Stimulated activated CD4-positive, alpha-beta T cell treated with anti-CD3 and anti-CD28 coated beads, Interleukin-1b, Interleukin-23, amount 100 ng/mL, for 1 hour (primary cell): ENCODE measurements at places on chromosomes 11 and 22.

GRCh38 chr22:22031183-22031945 lies 48.8 kb upstream of the TOP3B start:
- no peak for DNase-seq

GRCh38 chr11:83599066-83599465 lies 312.9 kb upstream of the CCDC90B start:
- no peak for DNase-seq

DNA sequence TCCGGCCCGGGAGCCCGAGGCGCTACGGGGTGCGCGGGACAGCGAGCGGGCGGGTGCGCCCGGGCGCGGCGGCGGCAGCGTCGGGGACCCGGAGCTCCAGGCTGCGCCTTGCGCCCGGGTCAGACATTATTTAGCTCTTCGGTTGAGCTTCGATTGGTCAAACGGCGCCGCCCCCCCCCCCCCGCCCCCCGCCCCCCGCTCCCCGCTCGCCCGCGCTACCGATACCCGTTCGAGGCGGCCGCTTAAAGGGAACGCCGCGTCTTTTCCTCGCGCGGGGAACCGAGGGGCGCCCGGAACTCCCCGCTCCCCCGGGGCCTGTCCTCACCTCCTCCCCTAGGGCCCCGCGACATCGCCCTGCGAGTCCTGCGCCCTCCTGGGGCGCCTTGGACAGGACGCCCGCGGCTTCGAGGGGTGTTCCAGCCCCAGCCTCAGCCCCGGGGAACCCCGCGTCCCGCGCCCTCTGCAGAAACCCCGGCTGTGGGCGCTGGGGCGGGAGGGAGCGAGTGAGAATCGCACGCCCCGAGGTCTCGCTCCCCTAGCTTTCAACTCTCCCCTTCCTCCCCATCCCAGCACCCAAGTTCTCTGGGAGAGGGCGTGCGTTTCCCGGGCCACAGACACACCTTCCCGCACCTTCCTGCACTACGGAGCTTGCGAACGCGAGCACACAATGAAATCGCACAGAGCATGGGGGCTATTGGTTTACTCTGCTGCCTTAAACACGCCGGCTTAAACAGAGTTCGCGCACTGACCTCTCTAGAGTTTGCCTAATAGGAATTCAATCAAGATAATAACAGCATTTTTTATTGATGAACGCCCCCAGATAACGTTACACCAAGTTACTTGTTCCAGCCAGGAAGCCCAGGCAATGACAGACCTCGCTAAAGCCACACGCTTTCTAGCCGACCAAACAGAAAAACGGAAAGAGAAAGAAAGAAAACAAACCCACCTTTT lies at the start of gene BDNF:
Gene BDNF (minus strand): TSS at position 105 of the 951 bp plus-strand sequence. CDS start 41,891 bp downstream, outside the sequence.
- DNase-seq, result no peak

- peak; percentile 56 for DNase-seq
These were observed 31.4 kb downstream of the CREB3L1 start for GRCh38 chr11:46308631-46309419.
